ENCODE measurements at places on chromosomes 11 and 22.

- DNase-seq: no peak
Measured at GRCh38 chr11:8202516-8203413, 33.9 kb upstream of the RIC3 start.

DNA sequence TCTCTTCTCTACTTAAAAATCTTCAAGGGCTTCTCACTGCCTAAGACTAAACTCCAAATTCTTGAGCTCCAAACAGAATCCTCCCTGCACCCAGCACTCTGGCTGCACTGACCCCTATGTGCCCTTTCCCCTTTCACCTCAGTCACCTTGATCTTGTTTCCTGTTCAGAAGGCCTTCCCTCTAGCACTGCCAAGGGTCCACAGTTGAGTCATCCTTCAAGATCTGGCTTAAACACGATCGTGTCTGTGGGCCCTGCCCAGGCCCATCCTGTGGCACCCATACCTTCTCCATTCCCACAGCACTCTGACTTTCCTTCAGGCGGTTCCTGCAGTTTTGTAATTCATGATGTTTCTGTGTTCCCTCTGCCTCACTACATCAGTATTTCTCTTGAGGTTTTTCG lies 129.2 kb downstream of the ARL14EP start:
- DNase-seq: no peak

GRCh38 chr22:42655693-42656092 lies 6.5 kb upstream of the CYB5R3 start:
- no peak for DNase-seq

DNA sequence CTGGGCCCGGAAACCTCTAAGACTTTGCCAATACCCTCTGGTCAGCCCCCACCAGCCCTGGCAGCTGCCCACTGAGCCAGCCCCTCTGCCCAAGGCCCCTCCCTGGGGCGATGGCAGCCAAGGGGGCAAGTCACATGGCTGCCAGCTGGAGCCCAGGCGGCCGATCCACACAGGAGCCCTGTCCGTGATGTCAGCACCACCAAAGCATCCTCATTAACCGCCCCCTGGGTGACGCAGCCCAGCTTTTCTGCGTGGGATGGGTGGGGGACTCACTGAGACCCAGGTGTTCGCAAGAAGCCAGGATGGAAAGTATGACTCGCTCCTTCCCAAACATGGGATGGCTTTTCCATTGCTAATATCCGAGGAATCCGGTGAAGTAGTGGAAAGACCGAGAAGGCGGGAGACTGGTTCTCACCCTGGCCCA lies 46.6 kb upstream of the WNT7B start:
- no peak for DNase-seq

DNA sequence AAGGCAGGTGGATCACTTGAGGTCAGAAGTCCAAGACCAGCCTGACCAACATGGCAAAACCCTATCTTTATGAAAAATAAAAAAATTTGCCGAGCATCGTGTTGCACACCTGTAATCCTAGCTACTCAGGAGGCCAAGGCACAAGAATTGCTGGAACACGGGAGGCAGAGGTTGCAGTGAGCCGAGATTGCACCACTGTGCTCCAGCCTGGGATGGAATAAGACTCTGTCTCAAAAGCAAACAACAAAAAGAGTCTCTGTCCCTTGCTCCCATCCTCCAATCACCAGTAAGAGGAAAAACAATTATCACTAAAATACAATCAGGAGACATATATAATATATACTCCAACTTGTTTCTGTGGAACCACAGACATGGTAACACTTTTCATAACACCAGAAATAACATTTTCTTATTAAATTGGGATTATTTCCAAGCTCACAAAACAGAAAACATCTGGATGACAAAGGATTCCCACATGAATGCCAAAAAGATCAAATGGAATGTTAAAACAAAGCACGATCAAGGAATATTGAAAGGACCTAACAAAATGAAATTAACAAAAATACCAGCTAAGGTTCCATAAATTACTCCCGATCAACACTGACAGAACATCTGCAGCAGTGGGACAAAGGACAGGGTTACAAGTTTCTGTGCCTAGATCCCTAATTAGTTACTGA lies 15.2 kb downstream of the FCHSD2 start:
- DNase-seq: no peak

DNA sequence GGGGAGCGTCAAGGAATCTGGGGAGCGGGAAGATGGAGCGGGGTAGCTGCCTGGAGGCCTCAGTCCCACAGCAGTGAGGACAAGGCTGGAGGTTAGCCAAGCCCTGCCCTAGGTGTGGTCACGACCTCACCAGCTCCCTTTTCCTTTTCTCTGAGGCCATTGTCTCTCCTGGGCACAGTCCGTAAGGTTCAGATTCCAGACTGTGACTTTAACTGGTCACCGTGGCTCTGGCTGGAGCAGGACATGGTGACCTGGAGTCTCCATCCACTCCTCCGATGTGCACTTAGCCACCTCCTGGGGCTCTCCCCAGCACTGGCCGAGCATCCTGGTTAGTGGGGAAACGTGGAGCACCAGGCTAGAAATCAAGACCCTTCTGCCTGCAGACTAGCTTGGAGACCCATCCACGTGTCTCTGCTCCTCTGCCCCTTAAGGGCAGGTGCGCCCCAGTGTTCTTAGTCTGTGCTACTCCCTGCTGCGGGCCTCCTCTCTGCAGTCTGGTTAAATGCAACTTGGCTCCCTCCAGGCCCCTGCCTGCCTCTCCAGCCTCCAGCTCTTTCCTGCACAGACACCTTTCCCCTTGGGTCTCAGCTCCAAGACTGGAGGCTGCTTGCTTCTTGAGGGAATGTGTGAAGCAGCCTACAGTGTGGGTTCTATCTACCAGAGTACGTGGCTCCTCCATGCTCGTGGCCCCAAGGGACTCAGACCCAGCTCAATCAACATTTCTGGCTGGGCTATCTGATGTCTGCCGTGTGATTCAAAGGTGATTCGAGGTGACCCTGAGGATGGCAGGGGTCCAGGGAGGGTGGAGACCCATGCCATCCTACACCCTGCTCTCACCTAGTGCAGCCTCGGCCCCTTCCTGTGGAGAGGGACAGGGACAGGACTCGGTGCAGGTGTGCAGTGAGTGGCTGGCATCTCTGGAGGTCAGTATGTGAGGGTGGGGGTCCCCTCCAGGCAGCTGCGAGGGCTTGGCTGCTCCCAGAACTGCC lies 5.2 kb downstream of the SLC25A1 start:
- no peak for DNase-seq

GRCh38 chr22:24894220-24894975 lies 52.1 kb downstream of the LHFPL7 start:
- DNase-seq: no peak

All from T-helper 22 cell (primary cell).